ENCODE measurements at places on chromosomes 6 and 20.

- DNase-seq, result no peak
Observed at GRCh38 chr6:156822747-156823206, 45.6 kb downstream of the ARID1B start.

- DNase-seq, result no peak
Observed at GRCh38 chr6:45052325-45052724, 275.8 kb upstream of the RUNX2 start.

GRCh38 chr20:32063695-32064094, 11.7 kb downstream of the HCK start:
- DNase-seq, result no peak

DNA sequence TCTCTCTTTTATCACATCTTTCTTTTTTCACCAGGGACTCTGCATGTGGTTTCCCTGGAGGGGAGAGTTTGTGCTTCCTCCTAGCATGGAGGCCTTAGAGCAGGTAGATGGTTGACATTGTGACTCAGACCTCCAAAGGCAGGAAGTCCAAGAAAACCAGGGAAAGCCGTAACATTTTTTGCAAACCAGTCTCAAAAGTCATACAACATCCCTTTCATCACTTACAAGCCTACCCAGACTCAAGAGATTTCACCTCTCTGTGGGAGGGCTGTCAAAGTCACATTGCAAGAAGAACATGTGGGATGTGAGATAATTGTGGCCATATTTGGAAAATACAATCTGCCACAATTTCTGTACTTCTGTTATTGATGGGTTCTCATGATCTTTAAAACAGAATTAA, 46.2 kb downstream of the SNRNP48 start:
- no peak for DNase-seq

GRCh38 chr6:27091661-27092315, 155.7 kb upstream of the PRSS16 start:
- DNase-seq, result no peak

- DNase-seq, result no peak
Observed at GRCh38 chr6:170122651-170123050, 168.2 kb downstream of the DLL1 start.

DNA sequence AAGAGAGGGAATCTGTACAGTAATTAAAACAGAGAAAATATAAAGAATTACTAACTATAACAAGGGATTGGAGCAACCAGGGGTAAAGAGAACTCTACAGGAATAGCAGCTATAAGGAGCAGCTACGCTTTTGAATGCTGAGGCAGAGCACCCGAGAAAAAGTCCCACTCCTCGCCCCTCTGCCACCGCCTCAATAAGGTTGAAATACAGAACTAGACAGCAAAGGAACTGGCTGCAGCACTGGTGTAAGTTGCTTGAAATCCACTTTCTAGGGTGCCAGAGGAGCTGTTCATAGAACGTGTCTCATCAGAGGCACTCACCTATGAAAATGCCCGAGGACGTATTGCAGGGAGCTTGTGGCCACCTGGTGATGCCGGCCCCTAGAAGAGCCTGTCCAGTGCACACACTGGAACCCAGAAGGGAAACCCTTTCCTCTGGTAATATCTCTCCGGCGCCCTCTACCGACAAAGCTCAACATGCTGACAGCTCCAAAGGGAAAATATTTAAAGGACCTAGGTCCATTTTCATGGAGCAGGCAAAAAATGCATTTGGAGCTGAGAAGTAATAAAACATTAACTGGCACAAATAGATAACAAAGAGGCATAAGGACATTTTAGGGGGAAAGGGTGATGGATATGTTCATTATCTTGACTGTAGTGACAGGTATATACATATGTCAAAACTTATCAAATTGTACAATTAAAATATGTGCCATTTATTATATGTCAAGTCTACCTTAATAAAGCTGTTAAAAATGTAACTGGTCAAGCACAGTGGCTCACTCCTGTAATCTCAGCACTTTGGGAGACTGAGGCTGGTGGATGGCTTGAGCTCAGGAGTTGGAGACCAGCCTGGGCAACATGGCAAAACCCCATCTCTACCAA, 137.4 kb upstream of the HDAC2 start:
- peak; percentile 56 for DNase-seq

- DNase-seq, result no peak
Observed at GRCh38 chr6:67639161-67639560, 995.9 kb upstream of the ADGRB3 start.

GRCh38 chr6:90514496-90514895, 72.4 kb downstream of the MAP3K7 start:
- no peak for DNase-seq

- no peak for DNase-seq
Observed at GRCh38 chr20:32052778-32053362, 828 bp downstream of the HCK start.

DNA sequence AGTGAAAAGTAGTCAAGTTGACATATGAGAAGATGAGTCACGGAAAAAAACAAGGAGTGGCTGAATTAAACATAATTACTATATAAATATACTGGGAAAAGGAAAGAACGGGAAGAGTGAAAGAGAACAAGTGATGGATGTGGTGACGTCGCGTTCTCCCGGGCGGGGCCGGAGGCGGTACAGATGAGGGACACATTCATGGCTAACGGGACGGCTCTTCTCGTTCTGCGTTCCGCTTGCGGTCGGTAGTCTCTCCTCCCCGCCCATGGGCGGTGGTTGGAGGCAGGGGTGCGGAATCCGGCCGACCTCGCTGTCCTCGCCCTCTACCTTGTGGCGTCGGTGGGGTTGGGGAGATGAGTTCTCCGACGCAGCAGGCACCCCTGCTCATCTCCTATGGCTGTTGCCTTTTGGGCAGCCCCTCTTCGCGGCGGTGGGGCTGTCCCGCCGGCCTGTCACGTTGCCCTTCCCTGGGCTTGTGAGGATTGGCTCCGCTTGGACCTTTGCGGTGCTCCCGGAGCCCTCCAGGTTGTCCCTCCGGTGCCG, 22.5 kb downstream of the HLA-G start:
- DNase-seq, result no peak

DNA sequence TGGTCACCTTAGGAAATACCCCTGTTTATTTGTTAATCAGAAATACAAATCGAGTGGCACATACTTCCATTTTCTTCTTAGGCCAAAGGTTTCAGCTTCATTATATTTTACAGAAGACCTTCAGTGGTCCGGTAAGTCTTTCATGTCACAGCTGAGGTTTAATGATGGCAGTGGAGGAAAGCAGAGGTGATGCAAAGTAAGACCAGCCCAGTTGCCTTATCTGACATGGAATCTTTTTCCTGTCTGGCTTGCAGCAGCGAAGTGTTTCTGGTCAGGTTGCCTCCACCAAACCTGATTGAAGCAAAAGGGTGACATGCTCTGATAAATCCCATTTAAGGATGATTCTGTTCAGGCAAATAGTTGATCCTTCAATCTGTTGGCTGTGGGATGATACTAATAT, 100.0 kb downstream of the PRDM1 start:
- no peak for DNase-seq

DNA sequence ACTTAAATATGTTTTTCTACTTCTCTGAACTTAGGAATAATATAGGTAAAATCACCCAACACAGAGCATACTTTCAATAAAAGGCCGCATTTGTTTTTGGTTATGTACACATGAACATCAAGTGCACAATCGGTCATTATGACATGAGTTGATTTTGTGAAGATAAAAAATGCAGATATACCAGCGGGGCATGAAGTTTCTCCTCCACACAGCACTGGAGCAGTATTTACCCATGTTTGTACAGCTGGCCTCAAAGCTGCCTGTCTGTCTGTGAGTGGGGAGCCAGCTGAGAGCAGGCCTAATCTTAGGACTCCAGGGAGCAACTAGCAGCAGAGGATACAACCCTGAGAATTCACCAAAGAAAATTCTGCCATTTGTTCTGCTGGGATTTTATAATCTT, 206.5 kb downstream of the TPBG start:
- DNase-seq, result no peak

DNA sequence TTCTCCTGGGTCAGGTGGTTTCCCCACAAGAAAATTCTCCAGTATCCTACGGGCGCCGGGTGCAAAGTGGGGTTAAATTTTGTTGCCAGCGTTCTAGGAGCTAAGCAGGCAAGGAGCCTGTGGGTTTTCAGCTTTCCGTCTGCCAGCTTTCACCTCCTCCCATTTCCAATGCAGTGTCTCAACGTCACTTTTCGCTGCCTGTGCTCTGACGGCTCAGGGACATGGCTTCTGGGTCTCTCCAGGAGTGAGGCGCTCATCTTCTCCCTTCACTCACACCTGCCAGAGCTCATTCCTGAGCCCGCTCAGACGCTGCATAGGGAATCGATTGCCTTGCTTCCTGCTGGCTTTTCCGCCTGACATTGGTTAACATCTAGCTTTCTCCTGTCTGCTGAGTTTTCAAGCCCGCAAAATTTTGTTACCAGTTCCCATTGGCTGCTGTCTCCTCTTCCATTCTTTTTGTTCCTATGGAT, 7.3 kb upstream of the NAA20 start:
- no peak for DNase-seq

DNA sequence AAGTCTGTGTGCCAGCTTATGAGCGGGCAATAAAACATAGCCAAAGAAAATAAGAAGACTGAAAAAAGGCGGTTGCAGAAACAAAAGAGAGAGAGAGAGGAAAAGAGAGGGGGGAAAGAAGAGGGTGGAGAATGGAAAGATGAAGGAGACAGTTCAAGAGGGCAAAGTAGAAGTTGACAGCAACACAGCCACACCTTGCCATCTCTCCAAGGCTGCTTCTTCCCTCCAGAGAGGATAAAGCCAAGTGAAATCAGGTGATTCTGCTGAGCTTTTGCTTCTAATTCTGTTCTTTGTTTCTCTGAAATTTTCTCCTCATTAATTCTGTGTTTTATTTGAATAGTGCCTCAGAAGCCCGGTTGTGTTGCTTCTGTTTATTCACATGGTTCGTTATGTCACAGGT, 48.5 kb downstream of the PTPRK start:
- DNase-seq, result no peak

- no peak for DNase-seq
Observed at GRCh38 chr6:161486361-161487216, 212.7 kb upstream of the AGPAT4 start.

- DNase-seq, result peak; percentile 84
Observed at GRCh38 chr6:144334150-144334708, 49.1 kb downstream of the UTRN start.

GRCh38 chr20:17716331-17716730, 16.6 kb downstream of the BANF2 start:
- DNase-seq, result no peak

DNA sequence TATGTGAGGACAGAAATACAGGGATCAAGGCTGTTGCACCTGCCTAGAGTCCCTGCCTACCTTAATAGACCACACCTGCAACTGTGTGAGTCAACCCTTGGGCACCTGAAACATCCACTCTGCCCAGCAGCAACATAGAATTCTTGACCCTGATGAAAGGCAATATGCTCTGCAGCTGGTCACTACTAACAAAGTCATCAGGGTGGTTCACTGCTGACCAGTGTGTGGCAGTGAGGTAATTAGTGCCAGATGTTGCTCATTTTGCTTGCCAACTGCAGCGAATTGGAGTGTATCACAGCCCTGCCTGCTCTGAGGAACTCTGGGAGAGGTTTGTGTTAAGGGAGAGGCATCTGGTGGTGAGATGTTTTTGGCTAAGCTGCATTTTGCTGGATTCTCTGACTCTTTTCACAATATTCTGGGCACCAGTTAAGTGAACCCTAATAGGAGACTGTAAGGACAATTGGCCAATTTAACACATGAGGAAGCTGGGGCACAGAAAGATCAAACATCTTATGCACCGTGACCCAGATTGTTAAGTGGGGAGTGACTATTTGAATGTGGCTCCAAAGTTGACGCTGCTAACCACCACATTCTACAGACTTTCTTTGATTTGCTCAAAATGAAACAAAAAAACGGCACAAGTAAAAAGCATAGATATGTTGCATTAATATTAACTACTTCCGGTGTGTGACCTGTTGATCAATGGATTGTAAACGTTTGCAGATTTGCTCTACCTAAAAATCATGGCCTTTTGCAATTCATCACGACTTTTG, 61.9 kb upstream of the OPRM1 start:
- no peak for DNase-seq

DNA sequence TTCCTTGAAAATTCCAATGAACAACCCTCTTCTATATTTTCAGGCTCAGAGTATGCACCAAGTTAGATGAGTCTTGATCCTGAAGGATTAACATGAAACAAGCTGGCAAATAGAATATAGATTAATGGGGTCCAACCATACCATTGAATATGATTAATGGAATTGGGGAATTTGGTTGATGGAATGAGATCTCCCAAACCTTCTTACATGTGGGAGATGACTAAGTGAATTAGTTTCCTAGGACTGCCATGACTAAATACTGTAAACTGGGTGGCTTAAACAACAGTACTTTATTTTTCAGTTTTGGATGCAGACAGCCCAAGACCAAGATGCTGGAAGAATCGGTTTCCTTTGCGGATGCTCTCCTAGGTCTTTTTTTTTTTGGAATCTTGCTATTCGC, 347.0 kb downstream of the QKI start:
- DNase-seq, result no peak

- DNase-seq, result no peak
Observed at GRCh38 chr6:54913211-54913610, 66.6 kb downstream of the FAM83B start.

DNA sequence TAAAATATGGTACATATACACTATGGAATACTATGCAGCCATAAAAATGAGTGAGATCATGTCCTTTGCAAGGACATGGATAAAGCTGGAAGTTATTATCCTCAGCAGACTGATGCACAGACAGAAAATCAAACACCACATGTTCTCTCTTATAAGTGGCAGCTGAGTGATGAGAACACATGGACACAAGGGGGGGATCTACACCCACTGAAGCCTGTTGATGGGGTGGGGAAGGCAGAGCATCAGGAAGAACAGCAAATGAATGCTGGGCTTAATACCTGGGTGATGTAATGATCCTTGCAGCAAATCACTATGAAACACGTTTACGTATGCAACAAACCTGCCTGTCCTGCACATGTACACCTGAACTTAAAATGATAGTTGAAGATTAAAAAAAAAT, 71.3 kb downstream of the MANEA start:
- no peak for DNase-seq

DNA sequence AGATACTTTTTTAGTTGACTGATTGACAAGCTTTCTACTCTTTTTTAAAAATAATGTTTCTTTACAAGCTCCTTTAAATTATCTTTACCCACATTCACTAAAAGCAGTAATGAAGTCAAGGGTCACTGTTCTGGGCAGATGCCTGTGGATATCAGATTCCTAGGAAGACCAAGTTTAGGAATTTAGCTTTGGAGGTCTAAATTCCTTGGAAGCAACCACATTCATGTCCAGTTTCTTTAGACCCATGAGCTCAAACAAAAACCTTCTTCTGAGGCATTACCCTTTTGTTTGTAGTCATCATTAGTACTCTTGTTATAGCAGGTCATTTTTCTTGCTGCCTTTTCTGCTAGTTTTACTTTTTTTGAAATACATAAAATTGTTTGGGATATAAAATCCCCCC, 462.9 kb upstream of the JAG1 start:
- no peak for DNase-seq

GRCh38 chr20:52675375-52675774, 296.8 kb upstream of the TSHZ2 start:
- no peak for DNase-seq

- no peak for DNase-seq
Observed at GRCh38 chr6:100260584-100260983, 204.1 kb downstream of the SIM1 start.

GRCh38 chr6:44171899-44172546, 13.4 kb downstream of the CAPN11 start:
- DNase-seq, result no peak

GRCh38 chr6:68144667-68145066, 490.4 kb upstream of the ADGRB3 start:
- no peak for DNase-seq

GRCh38 chr6:7574500-7574899, 15.5 kb upstream of the SNRNP48 start:
- no peak for DNase-seq
